ENCODE measurements at places on chromosomes 6 and 20.

DNA sequence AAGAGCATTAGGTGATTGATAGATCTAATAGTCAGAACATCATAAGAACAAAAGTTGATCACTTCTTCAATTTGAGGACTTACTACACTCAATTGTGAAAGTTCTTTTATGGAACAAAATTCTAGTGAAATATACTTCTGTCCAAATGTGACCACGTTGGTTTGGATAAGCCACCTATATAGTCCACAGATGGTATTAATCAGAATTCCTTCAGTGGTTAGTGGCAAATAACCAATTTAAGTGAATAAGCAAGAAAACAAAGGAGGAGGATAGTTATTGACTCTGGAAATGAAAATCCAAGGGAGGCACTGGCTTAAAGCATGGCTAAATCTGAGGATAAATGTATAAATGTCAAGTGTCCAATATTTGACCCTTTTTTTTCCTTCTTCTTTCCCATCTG is 268.5 kb upstream of the MARCKS start:
- no peak for DNase-seq

DNA sequence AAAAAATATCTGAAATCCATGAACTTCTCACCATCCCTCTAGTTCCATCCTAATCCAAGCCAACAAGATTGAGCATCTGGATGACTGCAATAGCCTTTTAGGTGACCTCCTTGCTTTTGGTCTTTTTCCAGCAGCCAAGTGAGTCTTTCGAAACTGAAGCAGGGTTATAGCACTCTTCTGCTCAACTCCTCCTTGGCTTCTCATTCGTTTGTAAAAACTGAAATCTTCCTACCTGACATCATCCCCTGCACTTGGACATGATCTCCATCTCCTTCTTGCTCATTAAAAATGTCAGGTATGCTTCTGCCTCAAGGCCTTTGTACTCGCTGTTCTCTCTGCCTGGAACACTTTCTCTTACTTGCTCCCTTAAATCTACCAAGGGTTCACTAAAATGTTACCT is 46.0 kb downstream of the STX7 start:
- DNase-seq = no peak

GRCh38 chr6:28176373-28176772 is 34.7 kb downstream of the ZKSCAN8 start:
- DNase-seq = no peak

DNA sequence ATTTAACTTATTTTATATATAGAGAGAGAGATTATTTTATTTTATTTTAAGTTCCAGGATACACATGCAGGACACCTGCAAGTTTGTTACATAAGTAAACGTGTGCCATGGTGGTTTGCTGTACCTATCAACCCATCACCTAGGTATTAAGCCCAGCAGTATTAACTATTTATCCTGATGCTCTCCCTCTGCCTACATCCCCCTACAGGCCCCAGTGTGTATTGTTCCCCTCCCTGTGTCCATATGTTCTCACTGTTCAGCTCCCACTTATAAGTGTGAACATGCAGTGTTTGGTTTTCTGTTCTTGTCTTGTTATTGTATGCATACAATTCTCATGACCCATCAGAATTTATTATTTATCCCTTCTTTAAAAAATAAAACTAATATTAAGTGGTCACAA is 34.6 kb downstream of the FKBP1C start:
- DNase-seq = no peak

DNA sequence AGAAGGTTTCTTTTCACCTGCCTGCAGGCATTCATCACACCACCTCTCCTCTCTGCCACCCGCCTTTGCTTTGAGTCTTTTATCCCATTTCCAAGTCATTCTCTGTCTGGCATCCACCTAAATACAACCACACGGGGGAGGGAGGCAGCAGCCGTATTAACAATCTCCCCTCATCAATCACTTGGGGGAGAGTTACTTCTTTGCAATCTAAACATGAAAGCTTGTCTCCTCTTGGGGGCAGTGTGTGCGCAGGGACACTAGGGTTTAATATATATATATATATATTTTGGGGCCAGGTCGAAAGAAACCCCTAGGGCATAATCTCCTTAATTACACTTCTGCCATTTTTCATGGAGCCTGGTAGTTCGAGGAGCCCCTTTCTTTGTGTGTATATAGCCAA is 214.5 kb downstream of the TSHZ2 start:
- no peak for DNase-seq

GRCh38 chr20:6044115-6044514 is 9.7 kb downstream of the LRRN4 start:
- DNase-seq = no peak

- no peak for DNase-seq
Measured at GRCh38 chr6:39804466-39805065, 12.4 kb downstream of the DAAM2 start.

GRCh38 chr6:6927521-6928361 is 180.0 kb upstream of the RREB1 start:
- no peak for DNase-seq

DNA sequence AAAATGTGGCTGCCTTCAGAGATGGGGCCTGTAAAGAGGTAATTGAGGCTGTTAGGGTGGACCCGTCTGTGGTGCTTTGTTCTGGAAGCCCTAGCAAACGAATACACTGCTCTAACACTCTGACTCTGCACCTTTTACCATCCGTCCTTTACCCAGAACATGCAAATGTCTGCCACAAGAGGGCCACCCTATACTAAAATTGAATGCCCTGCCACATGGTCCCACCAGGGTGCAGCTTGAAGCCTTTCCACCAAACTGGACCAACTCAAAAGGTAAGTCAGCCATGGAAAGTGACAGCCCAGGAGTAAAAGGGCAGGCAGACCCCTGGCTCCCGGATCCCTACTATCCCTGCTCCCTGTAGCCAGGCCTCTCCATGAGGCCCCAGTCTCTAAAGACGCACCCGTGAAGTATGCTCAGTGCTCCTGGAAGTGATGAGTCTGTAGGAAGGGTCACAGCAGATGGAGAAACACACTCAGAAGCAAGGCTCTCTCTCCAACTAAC is 5.8 kb upstream of the BFSP1 start:
- peak; percentile 26 for DNase-seq

DNA sequence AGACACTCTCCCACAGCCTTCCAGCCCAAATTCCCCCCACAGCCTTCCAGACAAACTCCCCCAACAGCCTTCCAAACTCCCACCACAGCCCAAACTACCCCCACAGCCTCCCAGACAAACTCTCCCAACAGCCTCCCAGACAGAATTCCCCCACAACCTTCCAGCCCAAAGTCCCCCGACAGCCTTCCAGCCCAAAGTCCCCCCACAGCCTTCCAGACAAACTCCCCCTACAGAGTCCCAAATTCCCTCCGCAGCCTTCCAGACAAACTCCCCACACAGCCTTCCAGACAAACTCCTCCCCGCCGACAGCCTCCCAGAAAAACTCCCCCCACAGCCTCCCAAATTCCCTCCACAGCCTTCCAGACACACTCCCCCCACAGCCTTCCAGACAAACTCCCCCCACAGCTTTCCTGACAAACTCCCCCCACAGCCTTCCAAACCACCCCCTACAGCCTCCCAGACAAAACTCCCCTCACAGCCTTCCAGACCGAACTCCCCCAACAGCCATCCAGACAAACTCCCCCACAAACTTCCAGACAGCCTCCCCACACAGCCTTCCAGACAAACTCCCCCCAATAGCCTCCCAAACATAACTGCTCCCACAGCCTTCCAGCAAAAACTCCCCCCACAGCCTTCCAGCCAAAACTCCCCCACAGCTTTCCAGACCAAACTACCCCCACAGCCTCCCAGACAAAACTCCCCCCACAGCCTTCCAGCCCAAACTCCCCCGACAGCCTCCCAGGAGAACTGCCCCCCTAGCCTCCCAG is 38.0 kb upstream of the SYNDIG1 start:
- DNase-seq = no peak
